ENCODE measurements at places on chromosomes 7 and 10.

- DNase-seq = no peak
Observed at GRCh38 chr10:13315361-13315760, 15.5 kb upstream of the PHYH start.

- DNase-seq = no peak
Observed at GRCh38 chr7:2151237-2151636, 81.5 kb downstream of the MAD1L1 start.

- DNase-seq = no peak
Observed at GRCh38 chr7:137084607-137085380, 216.3 kb downstream of the CHRM2 start.

- DNase-seq = no peak
Observed at GRCh38 chr7:50699143-50699542, 83.6 kb downstream of the GRB10 start.
